ENCODE measurements at places on chromosomes 1 and 21.

DNA sequence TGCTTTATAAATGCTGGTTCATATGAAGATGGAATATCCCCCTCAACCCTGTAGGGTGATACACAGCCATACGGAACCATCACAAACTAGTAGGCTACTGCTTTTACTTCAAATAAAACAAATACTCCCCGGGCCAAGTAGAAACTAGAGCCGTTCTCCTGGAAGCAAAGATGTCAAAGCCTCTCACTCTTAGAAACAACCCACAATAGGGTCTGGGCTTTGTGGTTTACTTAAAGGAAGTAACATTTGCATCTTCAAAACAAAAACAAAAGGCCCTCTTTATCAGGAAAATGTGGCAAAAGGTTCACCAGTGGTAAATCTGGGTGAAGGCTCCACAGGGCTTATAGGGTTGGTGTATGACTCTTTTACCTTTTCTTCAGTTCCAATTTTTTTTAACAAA, 49.8 kb downstream of the HLCS start:
- no peak for DNase-seq

DNA sequence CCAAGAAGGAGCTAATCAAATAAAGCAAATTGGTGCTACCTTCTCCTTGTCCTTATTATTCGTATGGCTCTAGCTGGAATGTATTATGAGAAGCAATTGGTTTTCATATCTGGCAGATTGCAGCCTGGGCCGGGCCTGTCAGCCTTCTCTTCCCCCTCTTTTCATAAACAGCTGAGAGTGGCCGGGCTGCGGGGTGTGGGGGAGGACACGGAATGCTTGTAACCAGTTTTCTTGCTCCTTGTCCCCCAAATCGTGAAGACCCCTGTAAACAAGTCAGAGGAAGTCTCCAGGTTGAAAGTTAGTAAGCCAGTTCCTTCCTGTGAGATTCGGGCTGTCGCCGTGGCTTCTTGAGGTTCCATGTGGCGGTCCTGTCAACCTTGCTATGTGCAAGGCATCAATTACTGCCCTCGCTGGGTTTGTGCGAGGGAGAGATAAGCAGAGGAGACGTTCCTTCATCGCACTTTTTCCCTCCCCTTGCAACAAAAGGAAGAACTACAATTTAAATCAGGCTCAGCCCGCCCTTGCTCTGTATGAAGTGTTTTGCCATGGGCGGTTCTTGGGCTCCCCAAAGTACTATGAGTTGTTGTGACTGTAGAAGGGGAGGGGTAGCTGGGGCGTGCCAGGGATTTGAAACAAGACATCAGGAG, 450.7 kb downstream of the CAMTA1 start:
- no peak for DNase-seq

DNA sequence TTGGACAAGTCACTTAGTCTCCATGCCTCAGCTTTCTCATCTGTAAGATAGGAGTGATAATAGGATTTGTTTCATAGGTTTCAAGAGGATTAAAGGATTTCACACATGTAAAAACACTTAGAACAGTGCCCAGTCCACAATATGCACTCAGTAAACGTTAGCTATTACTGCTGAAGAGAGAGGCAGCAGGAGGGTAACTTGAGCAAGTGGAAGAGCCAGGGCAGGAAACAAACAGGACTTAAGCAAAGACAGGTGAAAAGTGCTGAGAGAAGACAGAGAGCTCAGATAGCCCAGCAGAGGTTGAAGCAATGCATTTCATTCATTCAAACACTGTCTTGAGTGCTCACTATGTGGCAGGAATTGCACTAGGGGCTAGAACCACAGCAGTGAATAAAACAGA, 21.1 kb upstream of the H3-3A start:
- no peak for DNase-seq

GRCh38 chr1:33971913-33972312, 108.0 kb downstream of the HMGB4 start:
- DNase-seq: no peak

DNA sequence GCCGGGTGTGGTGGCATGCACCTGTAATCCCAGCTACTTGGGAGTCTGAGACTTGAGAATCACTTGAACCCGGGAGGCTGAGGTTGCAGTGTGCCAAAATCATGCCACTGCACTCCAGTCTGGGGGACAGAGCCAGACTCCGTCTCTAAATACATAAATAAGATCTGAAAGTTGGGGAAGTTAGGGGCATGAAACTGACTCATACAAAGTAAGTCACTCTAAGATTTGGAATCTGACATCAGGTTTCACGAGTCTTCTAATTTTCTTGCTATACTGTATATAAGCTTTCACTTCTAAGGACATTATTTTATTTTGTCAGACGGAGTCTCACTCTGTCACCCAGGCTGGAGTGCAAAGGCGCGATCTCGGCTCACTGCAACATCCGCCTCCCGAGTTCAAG, 30.1 kb downstream of the RNF19B start:
- no peak for DNase-seq

DNA sequence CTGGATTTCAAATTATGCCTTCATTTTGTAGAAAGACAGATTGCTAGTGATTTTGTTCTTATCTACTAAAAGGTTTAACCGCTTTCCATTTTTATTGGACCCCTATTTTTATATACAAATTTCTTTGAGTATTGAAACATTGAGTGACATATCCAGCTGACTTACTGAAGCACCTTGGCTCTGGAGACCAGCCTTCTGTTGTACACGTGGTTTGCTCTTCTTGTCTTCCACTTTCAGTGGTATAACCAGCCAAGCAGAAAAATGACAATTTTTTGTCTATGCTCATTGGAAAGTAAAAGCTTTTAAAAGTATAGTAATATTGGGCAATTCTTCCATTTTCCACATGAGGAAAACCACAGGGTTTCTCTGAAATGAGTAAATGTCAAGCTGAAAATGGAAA, 4.4 kb downstream of the F13B start:
- no peak for DNase-seq

GRCh38 chr1:86517336-86517735, 29.5 kb upstream of the CLCA4 start:
- DNase-seq: no peak

DNA sequence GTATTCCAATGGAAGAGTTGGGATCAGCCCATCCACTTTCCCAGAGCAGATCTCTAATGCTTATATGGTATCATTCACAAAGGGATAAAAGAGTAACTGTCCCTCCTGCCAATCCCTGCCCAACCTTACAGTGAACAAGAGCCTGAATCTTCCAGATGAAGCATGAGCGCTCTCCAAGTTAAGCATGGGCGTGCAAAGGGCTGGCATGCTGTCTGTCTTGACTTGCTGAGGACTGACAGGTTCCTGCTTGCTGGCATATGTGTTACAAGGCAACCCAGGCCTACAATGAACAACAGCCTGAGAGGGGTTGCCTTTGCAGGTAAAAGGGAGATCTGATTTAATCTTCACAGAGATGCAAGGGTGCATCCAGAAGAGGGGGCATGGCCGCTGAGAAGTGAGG, 155.6 kb upstream of the SOD1 start:
- no peak for DNase-seq

GRCh38 chr1:231727171-231727570, 100.6 kb downstream of the DISC1 start:
- DNase-seq: no peak

DNA sequence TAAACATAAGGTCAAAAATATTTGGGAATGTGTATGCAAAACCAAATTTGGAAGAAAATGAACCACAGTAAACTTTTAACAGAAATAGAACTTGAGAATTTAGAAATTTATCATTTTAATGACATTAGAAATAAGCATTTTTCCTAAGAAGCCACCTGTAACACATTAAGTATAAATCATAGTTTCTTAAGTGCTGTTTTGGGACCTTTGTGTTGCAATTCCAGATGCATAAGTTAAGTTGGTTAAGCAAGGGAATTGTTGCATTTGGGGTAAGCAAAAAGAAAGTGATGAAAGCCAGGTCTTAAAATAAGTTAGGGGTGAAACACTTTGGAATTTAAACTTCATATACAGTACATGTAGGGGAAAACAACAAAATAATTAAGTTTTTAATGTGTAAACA, 49.8 kb downstream of the CDKN2C start:
- no peak for DNase-seq

DNA sequence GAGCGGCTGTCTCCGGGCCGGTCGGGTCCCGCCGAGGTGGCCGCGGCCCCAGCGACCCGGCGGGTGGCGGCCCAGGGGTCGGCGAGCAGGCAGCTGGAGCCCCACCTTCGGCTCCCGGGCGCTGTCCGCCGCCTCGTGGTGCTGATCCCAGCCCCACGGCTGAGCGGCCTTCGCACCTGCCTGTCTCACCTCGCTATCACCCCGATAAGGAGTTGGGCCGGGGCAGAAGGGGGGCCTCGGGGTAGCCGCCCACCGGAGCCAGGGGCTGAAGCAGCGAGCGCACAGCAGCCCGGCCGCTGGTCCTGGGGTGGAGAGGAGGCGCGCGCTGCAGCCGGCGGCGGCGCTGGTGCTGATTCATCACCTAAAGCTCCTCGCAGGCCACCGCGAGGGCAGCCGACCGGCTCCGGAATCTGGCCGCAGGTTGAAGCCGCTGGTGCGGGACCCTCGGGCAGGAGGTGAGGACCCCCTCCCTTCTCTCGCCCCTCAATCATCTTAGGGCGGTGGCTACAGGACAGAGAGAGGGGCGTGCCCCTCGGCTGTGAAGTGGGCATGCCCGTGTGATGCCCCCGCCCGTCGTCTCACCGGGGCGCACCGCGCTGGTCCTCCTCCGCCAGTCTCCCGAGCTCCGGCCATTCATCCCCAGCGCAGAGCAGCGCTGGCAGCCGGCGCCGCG, 575 bp downstream of the TRIM67 start:
- DNase-seq: peak; percentile 91

- DNase-seq: no peak
These were observed 100.8 kb downstream of the PLPPR4 start for GRCh38 chr1:99365141-99365540.

DNA sequence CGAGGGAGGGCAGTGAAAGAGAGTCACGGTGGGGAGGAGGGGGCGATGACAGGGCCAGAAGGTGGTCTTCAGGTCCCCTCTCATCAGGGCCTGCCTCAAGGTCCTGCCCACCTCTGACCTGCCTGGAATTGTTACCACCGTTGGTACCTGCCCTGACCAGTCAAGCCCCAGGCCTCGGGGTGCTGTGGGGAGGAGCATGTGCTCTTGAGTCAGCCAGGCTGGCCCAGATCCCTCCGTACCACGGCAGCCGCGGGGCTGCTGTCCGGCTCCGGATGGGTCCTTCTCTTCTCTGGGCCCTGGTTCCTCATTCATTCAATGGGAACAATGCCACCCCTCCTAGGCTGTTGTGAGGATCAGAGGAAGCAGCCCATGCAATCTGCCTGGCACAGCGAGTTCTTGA, 22.0 kb downstream of the SERINC2 start:
- DNase-seq: no peak

DNA sequence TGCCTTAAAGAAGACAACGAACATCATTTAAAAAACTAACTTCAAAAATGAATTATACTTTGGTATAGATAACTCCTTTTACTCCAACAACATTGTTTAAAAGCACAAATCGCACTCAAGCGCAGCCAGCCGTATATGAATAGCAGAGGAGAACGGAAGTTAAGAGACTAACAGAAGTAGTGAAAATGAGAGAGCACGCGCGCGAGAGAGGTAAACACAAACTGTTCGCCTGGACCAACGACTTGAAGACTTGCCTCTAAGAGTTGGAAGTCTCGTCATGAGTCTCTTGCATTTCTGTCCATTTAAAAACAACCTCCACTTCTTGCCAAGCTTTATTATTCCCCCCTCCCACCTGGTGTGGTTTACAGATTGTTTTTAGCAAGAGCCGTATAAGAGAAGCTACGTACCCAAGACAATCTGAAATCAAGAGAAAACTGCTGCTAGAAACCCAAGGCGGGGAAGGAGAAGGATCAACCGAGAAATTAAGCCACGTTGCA, 479 bp downstream of the SELENOF start:
- DNase-seq: no peak

DNA sequence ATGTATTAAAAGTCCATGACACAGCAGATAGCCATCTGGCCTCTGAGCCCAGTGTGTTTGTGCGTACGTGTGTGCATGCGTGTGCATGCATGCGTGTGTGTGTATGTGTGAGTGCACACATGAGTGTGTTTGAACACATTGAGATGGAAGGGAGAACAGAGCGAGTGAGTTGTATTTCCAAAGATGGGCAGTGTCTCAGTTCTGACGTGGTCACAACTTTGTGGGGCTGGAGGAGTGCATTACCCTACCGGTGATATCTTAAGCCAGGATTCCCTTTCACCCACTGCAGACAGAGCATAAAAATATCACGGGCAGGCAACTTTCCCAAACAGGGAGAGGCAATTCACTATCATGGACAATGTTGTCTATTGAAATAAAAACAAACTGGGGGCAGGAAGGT, 27.8 kb downstream of the IRF2BP2 start:
- no peak for DNase-seq

DNA sequence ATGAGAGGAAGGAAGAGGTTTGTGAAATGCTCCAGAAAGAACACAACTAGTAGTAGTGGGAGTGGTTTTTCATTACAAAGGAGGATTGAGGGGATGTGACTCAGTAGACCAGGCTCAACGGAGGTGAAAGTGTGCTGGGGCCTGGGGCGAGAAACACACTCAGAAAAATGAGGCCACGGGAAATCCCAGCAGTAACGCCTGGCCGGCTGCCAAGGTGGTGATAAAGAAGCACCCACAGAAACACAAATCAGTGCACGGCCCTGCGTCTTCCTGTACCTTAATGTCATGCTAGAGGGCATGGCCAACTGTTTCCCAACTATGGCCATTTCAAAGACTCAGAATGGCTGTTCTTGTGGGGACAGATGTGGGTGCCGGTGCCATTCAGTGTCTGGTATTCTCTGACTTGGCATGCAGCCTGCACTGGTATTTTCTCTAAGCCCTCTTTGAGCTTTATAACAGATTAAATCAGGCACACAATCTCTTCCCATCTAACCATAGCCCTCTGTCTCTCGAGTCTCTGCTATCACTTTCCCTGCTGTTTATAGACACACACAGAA, 38.2 kb downstream of the URB2 start:
- DNase-seq: no peak

- DNase-seq: no peak
These were observed 28.8 kb upstream of the SLC26A9 start for GRCh38 chr1:205972081-205972480.

DNA sequence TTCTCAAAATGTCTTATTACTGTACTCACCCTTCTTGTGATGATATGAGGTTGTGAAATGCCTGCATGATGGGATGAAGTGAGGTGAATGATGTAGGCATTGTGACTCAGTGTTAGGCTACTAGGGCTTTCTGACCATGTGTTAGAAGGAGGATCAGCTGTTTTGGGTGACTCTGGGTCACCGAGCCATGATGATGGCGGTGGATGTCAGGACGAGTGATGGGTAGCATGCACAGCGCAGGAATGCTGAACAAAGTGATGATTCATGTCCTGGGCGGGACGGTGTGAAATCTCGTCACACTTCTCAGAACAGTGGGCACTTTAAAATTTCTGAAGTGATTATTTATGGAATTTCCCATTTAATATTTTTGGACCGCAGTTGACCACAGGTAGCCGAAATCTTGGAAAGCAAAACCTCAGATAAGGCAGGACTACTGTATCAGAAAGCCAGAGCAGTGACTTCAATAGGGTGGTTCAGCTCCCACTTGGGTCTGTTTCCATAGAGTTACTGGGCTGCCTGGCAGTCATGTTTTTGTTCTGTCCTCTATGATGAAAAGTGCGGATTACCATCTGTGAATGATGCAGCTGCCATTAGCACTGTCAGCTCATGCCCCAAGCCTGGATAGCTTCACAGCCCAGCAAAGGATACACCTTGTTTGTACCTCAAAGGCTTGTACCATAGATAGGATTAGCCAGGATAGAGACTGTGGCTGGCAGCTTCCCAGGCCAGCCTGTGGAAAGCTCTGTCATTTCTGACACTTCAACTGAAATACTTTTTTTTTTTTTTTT, 26.6 kb downstream of the IL6R start:
- DNase-seq: no peak

All from right kidney (tissue), 9 donors.